Activated CD4-positive, alpha-beta T cell treated with anti-CD3 and anti-CD28 coated beads, Interleukin-2, amount 10 ng/mL, durations not matched to agents 7 days and 5 days (primary cell): ENCODE measurements at places on chromosomes 1 and 21.

DNA sequence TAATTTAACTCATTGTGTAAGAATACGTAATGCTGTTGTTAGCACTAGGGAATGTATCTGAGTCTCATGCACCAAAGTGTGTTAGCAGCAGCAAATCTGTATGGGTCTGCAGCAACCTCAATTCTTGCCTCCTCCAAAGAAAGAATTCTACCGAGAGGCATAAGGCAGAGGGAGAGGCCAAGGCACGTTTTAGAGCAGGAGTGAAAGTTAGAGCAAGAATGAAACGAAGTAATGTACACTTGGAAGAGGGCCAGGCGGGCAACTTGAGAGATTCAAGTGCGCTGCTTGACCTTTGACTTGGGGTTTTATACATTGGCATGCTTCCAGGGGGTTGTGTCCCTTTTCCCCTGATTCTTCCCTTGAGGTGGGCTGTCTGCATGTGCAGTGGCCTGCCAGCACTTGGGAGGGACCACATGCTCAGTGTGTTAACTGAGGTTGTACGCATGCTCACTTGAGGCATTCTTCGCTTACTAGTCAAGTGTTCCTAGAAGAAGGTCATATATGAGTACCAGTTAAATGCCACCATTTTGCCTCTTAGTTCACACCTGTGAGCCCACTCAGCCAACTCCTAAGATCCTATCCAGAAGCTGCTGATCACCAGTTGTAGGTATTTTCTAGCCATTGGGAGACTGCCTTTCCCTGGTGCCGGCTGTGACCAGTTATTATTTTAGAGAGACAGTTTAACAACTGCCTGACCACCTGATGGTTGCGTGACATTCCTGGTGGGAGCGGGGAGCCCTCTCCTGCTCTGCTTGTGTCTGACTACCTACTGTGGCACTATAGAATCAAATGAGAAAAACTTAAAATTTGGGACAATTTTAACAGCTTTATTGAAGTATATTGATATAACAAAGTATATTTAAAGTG, 2.7 kb upstream of the CNN3 start:
- no peak for DNase-seq

DNA sequence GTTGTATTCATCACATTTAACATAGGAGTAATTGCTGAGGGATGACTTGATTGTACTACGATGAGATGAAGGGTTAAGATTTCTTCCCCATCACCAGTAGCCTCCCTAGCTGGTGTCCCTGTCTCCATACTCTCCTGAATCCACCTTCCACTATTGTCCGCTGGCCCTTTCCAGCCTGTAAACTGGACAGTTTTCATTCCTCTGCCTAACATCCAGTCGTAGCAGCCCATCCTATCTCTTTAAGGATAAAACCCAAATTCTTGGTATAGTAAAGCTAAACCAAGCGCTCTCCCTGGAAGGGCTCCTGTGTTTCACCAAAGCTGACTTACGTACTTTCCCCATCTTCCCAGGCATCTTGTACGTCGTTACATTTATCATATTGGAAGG, 670 bp downstream of the COX20 start:
- DNase-seq: no peak

DNA sequence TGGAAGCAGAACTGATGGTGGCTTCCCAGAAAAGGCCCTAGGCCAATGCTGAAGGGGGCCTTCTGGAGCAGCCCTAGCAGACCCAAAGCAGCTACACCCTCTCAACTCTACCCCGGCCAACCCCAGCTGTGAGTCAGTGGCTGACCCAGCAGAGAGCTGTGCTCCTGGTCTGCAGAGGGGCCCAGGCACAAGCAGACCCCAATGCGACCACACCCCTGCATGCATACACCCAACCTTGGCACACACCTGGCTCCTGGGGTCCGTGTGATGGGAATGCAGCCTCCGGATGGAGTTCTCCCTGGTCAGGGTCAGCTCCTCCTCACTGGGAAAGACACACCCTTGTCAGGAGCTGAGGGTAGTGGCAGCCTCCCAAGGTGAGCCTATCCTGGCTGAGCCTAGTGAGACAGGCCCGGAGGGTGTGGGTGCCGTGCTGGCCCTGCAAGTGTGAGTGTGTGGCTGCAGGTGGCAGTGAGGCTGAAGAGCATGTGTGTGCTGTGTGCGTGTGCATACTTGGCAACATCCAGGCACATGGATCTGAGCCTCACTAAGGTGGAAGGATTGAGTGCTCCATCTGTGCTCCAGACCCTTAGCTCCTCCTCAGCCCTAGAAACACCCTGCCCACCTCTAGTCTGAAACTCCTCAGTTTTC, 3.9 kb upstream of the ARHGAP30 start:
- no peak for DNase-seq

DNA sequence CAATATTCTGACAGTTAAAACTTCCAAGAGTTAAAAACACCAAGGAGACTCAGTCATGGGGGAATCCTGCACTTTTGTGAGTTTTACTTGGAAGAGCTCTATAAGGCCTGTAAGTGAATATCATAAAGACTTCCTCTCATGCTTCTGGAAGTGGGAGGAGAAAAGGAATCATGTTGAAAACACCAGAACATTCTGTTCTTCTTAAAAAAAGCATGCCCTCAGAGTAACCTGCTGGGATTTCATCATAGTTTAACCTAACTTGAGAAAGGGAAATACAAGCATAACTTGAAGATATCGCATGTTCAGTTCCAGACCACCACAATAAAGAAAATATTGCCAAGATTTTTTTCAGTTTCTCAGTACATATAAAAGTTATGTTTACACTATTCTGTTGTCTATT, 51.9 kb downstream of the COL11A1 start:
- no peak for DNase-seq

- no peak for DNase-seq
Measured at GRCh38 chr1:248752161-248753028, 3.2 kb downstream of the LYPD8 start.

DNA sequence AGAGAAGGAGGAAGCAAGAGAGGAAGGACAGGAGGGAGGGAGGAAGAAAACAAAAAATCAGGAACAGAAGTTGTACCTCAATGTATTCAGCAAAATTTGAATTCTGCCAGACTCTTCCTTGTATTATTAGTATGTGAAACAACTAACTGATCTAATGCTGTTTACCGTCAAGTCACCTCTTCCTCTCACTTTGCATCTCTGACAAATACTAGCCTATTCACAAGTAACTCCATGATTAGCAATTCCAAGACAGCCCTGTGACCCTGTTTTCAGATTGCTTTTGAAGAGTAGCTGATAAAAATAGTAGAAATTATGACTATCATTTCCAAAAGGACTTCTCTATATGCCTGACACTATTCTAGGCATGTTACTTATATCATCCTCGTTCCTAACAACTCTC, 445.4 kb downstream of the NEGR1 start:
- no peak for DNase-seq

GRCh38 chr1:110542725-110543124, 23.8 kb upstream of the KCNA10 start:
- peak; percentile 30 for DNase-seq

DNA sequence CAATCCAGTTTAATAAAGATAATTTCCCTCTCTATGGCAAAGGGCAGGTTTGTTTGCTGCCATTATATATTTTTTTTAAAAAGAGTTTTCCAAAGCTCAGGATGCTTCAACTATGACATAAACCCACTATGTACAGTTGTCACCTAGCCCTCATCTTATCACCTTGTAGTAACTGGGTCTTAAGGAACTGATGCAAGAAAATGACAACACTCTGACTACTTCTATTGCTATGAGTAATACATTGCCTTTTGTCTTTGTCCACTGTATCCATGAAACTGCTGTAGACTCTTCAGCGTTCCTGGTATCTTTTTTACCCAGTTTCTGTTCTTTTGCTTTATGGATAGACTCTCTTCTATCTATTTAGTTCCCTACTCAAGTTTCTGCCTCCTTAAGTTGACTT, 586.5 kb downstream of the NEGR1 start:
- no peak for DNase-seq

DNA sequence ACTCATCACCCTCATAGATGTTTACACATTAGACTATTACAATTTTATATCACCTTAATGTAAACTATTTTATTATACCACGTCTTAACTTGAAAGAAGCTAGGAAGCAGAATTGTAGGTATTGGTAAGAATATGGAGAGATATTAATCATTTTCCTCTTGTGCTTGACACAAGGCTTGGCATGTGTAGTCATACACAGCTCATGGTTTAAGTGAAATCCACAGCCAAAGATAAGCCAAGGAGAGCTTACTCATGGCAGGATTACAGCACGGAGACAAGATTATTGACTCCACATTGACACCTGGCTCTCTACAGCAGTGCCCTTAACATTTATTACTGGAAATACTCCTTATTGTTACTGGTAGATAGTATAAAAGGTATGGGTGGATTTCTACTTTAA, 68.4 kb upstream of the ADGRL4 start:
- DNase-seq: no peak

DNA sequence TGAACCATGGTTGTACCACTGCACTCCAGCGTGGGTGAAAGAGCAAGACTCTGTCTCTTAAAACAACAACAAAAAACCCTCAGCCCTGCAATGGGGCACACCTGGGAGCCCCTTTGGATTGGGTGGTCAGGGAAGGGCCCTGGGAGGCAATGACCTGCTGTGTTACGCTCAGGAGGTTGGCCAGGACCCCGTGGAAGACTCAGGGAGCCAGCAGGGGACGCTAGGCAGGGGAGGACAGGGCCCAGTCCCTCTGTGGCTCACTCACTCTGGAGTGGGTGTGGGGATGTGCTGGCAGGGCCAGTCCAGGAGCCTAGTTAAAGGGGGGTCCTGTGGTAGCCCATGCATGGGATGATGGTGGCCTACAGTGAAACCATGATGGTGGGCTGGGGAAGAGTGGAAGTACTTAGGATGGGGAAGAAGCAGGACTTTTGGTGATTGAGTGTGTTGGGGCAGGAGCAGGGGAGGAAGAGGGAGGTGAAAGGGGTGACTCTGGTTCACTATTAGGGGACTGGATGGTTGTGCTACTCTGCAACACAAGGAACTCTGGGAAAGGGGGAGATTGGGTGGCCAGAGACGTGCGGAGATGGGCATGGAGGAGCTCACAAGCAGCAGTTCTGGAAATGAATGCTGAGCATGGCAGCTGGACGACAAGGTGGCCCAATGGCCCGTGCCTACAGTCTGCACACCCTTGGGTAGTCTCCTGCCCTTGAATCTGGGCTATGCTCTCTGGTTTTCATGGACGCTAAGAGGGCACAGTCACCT, 56.3 kb upstream of the FAM20B start:
- DNase-seq: no peak

DNA sequence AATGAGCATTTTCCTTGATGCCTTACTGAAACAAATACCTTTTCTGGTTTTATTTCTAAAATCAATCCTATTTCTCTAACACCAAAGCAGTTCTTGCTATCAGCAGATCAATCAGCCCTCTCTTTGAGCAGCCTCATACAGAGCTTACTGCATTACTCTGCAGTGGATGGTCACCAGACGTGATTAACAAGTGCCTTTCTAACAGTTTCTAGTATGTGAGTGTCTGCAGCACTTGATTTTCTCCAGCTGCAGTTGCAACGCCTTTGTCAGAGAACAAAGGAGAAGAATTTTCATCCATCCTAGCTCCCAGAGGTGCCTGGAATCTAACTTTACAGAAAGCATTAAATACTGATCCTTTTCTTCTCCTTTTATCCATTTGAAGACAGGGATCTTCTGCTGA, 177.3 kb upstream of the SGIP1 start:
- no peak for DNase-seq

DNA sequence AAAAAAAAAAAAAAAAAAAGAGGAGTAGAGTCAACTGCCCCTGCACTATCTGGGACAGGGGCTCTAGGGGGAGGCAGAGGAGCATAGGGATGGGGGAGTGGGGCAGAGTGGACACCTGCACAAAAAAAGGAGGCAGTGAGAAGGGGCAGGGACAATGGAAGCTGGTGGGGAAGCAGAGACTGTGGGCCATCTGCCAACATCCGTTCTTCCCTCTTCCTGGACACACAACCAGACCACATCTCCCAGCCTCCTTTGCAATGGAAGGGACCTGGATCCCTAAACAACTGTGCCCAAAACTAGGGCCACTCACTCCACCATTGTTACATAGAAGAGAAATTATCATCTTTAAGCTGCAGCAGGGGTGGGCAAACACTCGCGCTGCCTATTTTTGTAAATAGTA, 38.4 kb downstream of the NEK2 start:
- DNase-seq: no peak

- DNase-seq: peak; percentile 92
Measured at GRCh38 chr1:18951818-18952391, 4.6 kb downstream of the IFFO2 start.

GRCh38 chr1:227905573-227906487, 41.9 kb downstream of the WNT9A start:
- no peak for DNase-seq
